ENCODE measurements at places on chromosomes 1 and 21. TPM values are rescaled to one million over a fixed set of nuclear protein-coding genes. Genes with fewer than 3 reads are reported as not detected.

DNA sequence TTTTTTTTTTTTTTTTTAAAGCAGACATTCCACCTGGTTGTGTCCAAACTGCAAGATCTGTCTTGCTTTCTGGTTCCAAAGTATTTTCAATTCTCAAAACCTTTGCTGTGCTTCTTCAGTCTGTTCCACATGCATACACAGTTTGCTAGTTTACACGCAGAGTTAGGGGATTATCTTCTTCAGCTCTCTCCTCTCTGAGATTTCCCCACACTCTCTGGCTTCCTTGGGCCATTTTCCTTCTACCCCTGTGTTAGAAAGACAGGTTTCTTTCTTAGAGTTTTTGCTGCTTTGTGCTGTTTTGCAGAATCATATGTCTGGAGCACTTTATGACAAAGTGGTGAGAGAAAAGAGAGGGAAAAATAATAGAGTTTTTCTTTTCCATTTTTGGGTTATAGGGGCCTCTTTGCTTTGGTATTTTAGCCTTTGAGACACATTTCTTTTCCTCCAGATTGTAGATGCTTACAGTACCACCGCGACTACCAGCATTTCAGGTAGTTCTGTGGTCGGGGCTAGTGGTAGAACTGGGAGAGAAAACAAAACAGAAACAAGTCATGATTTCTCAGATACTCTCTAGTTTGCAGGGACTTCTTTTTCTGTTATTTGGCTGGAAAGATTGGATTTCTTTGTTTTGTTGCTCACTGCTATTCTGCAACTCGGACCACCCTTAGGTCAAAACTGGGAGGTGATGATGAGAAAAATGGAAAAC is 66.3 kb downstream of the RABGAP1L start:
- no peaks in the 10 kb centered on the region for H3K36me3 ChIP-seq
- no peaks in the 10 kb centered on the region for H3K4me1 ChIP-seq
- H3K27me3 ChIP-seq, result no peaks in the 10 kb centered on the region

- no peaks in the 10 kb centered on the region for H3K36me3 ChIP-seq
- no peaks in the 10 kb centered on the region for H3K4me1 ChIP-seq
- H3K27ac ChIP-seq, result no peak overlapping the region
- H3K4me3 ChIP-seq, result no peak overlapping the region
These were observed 49.7 kb upstream of the RCC2 start for GRCh38 chr1:17488995-17489767.

DNA sequence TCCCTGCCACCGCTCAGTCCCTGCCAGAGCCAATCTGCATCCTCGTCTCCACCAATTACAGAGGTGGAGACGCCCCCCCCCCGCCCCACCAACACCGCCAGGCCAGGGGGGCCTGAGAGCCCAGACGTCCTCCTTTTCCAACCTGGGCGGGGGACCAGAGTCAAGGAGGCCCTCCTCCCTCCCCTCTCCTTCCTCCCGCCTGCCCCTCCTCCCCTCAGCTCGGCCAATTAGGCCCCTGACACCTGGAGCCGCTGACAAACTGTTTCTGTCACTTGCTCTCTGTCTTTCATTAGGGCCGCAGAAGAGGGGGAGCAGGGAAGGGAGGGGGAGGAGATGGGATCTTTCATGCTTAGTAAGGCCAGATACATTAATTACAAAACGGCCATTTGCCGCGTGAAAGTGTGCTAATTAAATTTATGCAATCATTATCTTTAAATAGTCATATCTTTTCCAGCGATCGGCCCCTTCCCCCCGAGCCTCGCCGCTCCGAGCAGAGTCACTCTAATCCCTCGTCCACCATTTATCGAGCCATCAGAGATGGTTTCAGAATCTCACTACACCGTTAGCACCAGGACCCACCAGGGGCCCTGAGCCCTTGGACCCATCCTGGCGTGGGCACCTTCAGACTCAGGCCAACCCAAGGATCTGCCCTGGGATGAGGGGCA is 94.7 kb downstream of the PAX7 start:
- no peak overlapping the region for H3K4me3 ChIP-seq
- no peaks in the 10 kb centered on the region for H3K27me3 ChIP-seq
- DNase-seq, result no peak
- H3K4me1 ChIP-seq, result no peaks in the 10 kb centered on the region

DNA sequence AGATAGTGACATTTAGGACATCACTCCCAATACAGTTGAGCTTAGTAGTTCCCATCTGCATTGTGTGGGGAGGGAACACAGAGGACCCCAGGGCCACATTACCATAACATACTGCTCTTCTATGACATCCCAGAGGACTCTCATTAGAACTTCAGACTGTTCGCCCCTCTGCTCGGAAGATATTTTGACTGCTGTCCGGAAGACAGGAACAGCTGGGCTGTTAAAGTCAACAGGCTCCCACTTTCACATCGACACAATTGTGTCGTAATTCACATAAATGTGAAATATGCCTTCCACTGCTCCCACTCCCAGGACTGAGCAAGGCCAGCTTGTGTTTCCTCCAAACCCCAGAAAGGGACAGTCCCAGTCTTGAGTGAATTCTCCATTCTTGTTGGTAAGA is 158.4 kb downstream of the SEC16B start:
- H3K36me3 ChIP-seq, result no peaks in the 10 kb centered on the region
- no peak for DNase-seq
- H3K4me3 ChIP-seq, result no peak overlapping the region

The FLG2 gene
- not detected for total RNA-seq

DNA sequence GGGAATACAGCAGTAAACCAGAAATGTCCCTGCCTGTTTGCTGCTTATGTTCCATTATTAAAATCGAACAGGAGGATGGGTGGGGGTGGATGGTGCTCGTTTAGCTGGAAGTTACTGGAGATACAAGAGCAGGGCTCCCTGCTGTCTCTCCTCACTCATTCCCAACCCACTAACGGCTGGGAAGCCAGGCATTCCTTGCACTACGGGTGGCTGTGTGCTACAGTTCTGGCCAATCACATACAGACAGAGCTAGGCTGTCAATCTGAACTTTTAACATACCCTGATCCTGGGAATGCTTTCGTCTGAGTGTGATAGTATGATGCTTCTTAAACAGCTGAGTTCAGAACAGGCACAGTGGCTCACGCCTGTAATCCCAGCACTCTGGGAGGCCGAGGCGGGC is 7.0 kb downstream of the SIPA1L2 start:
- H3K27ac ChIP-seq, result no peak overlapping the region
- H3K27me3 ChIP-seq, result no peaks in the 10 kb centered on the region
- peaks cover 5% of the 10 kb centered on the region for H3K4me1 ChIP-seq
- no peak for DNase-seq
- H3K36me3 ChIP-seq, result no peaks in the 10 kb centered on the region

The CD2 gene
- total RNA-seq, result not detected

The RGS13 gene
- total RNA-seq, result not detected

DNA sequence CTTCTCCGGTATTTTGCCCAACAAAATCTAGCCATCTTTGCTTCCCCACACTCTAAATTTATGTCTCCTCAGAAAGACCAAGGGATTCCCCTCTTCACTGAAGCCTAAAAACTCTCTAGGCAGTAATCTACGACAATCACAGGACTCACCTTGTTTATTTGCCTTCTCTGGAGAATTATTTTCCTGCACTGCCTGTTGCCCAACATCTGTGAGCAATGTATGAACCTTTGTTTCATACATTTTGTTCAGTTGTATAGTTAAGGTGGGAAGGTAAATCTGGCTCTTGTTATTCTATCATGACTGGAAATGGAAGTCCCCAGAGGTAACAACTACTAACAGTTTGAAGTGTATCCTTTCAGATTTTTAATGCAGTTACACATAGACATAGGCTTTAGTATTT is 2.2 kb downstream of the COPA start:
- H3K4me3 ChIP-seq, result peak overlapping the region; percentile 21
- DNase-seq, result no peak
- H3K36me3 ChIP-seq, result peaks cover 16% of the 10 kb centered on the region
- H3K27me3 ChIP-seq, result no peaks in the 10 kb centered on the region

DNA sequence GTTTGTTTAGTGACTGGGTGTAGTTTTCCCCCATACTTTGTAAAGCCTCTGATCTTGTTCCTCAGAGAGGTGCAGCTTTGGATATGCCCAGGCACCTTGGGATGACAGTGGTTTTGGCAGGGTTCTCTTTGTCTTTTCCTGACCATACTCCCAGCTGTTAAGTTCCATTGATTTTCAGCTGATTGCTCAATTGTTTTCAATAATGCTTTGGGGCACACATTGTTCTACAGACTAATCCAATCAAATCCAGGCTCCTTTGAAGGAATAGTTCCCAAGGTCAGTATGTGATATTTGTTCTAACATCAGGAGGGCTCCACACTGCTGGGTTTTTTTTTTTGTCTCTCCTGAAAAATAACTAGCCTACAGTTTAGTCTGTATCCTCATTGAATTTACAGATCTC is 24.8 kb downstream of the PPP2R5A start:
- no peak for DNase-seq
- no peak overlapping the region for H3K4me3 ChIP-seq
- H3K4me1 ChIP-seq, result peaks cover 3% of the 10 kb centered on the region

DNA sequence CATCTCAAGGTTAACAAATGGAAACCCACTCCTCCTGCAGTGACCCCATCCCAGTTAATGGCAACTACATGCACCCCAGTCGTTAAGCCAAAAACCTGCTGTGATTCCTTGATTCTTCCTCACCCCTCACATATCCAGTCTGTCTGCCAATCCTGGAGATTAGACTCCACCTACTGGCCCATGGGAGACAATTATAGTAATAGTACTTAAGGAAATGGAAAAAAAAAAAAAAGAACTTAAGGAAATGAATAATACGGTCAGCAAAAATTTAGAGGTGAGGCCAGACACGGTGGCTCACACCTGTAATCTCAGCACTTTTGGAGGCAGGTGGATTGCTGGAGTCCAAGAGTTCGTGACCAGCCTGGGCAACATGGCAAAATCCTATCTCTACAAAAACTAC is 7.0 kb downstream of the NOL9 start:
- peaks cover 35% of the 10 kb centered on the region for H3K4me1 ChIP-seq
- no peak overlapping the region for H3K4me3 ChIP-seq
- no peaks in the 10 kb centered on the region for H3K27me3 ChIP-seq
- H3K36me3 ChIP-seq, result no peaks in the 10 kb centered on the region
- H3K27ac ChIP-seq, result no peak overlapping the region

- no peak overlapping the region for H3K4me3 ChIP-seq
- no peak for DNase-seq
- H3K4me1 ChIP-seq, result no peaks in the 10 kb centered on the region
- no peaks in the 10 kb centered on the region for H3K27me3 ChIP-seq
- H3K36me3 ChIP-seq, result no peaks in the 10 kb centered on the region
These were observed 354.9 kb downstream of the DPYD start for GRCh38 chr1:97565886-97566285.

The TIE1 gene
- total RNA-seq, result 562 TPM

- H3K4me1 ChIP-seq, result peaks cover 10% of the 10 kb centered on the region
- H3K27me3 ChIP-seq, result peaks cover 6% of the 10 kb centered on the region
- H3K4me3 ChIP-seq, result peak within 1 kb of the TSS; percentile 71
- H3K27ac ChIP-seq, result peak within 1 kb of the TSS; percentile 37
- H3K36me3 ChIP-seq, result no peaks in the 10 kb centered on the region
- peak; percentile 53 for DNase-seq
These were observed at the start of gene VANGL1 for GRCh38 chr1:115641762-115642167. VANGL1 (plus strand) TSS chr1:115641970; CDS start chr1:115651414, 9,444 bp downstream.

DNA sequence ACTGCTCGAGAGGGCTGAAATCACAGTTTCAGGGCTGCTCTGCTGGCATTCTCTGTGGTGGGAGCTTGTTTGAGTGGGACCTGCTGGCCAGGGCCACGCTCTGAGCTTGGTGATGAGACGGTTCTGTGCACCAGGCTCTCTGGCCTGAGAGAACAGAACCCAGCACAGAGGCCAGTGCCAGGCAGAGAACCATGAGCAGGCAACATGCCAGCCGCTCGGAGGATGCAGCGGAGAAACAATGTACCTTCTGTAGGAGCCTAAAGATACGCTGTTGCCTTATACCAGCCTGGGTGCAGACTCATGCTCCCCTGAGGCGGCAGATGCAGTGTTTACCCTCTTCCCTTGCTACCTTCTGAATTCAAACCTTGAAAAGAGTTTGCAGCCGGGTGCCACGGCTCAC is 10.0 kb downstream of the C2CD2 start:
- H3K27me3 ChIP-seq, result no peaks in the 10 kb centered on the region
- peaks cover 19% of the 10 kb centered on the region for H3K4me1 ChIP-seq
- H3K4me3 ChIP-seq, result no peak overlapping the region
- no peak for DNase-seq

DNA sequence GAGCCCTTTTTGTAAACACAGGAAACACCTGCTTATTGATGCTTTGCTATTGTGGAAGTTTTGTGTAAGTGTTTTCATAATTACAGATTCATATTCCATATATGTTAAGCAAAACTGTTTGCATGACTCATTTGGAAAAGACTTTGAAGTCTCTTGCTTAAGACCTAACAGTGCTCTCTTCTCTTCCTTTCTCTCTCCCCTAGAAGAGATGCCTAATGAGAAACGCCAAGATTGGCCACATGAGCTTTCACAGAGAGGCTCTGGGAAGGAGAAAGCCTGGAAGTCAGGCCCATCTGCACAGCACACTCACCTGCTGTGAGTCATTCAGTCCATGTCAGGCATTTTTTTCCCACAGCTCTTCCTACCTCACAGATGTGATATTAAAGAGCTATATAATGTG is 101.6 kb upstream of the PALMD start:
- DNase-seq, result peak; percentile 87
- H3K4me3 ChIP-seq, result no peak overlapping the region
- H3K36me3 ChIP-seq, result no peaks in the 10 kb centered on the region
- peak overlapping the region; percentile 54 for H3K27ac ChIP-seq
- H3K4me1 ChIP-seq, result peaks cover 49% of the 10 kb centered on the region

DNA sequence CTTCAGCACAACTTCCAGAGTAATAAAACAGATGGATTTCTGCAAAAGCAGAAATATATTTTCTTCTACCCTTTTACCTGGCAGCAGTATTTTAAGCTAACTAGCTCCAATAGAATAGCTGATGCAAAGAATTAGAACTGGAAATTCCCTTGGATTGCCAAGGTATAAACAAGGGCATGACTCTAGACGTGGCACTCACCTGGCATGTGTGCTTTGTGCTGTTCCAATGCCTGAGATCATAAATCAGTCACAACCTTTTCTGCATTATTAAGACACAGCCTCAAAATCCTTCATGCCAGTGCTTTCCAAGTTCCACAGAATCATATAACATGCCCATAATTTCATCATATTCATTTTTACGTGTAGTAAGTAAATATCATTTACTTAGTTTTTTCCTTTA is 1048.7 kb downstream of the ADGRL2 start:
- H3K27ac ChIP-seq, result no peak overlapping the region
- H3K4me1 ChIP-seq, result no peaks in the 10 kb centered on the region
- no peaks in the 10 kb centered on the region for H3K27me3 ChIP-seq
- DNase-seq, result no peak
- H3K36me3 ChIP-seq, result no peaks in the 10 kb centered on the region

GRCh38 chr1:31605908-31606427 is 11.5 kb upstream of the HCRTR1 start:
- H3K27ac ChIP-seq, result no peak overlapping the region
- no peak overlapping the region for H3K4me3 ChIP-seq
- H3K4me1 ChIP-seq, result no peaks in the 10 kb centered on the region
- H3K27me3 ChIP-seq, result peaks cover 2% of the 10 kb centered on the region

GRCh38 chr1:161824618-161825017 is 58.5 kb downstream of the ATF6 start:
- H3K4me3 ChIP-seq, result no peak overlapping the region
- H3K36me3 ChIP-seq, result peaks cover 9% of the 10 kb centered on the region
- no peak overlapping the region for H3K27ac ChIP-seq
- no peaks in the 10 kb centered on the region for H3K27me3 ChIP-seq
- no peak for DNase-seq
- no peaks in the 10 kb centered on the region for H3K4me1 ChIP-seq

GRCh38 chr1:206895325-206895724 is 1.9 kb upstream of the IL24 start:
- no peak overlapping the region for H3K27ac ChIP-seq
- no peaks in the 10 kb centered on the region for H3K36me3 ChIP-seq
- H3K4me1 ChIP-seq, result no peaks in the 10 kb centered on the region
- H3K27me3 ChIP-seq, result peaks cover 5% of the 10 kb centered on the region
- DNase-seq, result no peak
- H3K4me3 ChIP-seq, result no peak overlapping the region

The OR2L13 gene
- total RNA-seq, result not detected

All from endothelial cell of umbilical vein (primary cell).